AG04450 (cell line): ENCODE measurements at places on chromosomes 1 and 21.

GRCh38 chr1:222525951-222526350 is 22.0 kb downstream of the HHIPL2 start:
- no peak for DNase-seq

- no peak for DNase-seq
Measured at GRCh38 chr1:81617308-81617967, 183.3 kb upstream of the ADGRL2 start.

DNA sequence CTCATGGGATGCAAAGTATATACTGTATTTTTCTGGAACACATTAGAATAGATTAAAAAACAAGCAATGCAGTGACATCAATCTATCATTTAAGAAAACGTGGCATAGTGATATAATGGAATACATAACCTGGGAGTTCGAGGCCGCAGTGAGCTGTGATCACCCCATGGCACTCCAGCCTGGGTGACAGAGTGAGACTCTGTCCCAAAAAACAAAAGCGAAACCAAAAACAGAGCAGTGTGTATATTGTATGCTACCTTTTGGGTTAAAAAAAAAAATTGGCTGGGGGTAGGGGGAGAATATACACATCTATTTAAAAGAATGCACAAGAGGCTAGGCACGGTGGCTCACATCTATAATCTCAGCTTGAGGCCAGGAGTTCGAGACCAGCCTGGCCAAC is 13.5 kb downstream of the SLC2A1 start:
- no peak for DNase-seq

- DNase-seq: no peak
Measured at GRCh38 chr1:118555638-118556037, 370.6 kb upstream of the SPAG17 start.

DNA sequence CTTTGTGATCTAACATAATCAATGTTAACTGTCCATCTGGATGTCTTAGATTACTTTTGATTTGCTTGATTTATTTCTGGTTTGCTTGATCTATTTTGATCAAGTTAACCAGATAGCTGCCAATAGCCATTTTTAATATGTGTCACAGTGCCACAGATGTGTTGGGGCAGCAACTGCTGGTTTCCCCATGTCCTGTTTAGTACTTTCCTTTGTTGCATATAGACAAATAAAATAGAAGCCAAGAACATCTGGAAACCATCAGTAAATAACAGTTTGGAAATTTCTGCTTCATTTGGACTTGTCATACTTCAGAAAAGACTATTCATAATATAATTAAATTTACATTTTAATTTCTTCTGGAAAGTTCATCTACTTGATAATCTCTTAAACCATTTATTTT is 145.6 kb upstream of the C21orf91 start:
- DNase-seq: no peak

- no peak for DNase-seq
Measured at GRCh38 chr1:64363111-64363510, 106.8 kb upstream of the CACHD1 start.

- no peak for DNase-seq
Measured at GRCh38 chr1:209411491-209411929, 172.0 kb upstream of the CAMK1G start.

DNA sequence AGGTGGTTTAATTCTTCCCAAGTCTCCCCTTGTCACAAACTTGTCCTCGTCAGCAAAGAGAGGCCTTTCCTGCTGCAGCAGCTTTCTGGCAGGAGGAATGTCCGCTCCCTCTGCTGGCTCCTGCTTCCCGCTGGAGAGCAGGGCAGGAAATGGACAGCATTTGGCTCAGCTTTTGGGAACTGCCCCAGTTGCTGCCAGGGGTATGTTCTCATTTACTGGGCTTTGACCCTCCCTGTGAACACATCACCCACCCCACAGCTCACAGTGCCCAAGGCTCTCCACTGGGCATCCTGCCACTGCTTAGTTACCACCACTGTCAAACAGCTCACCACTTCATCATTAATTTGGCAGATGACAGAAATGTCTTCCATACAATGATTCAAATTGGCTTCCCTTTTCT is 75.4 kb downstream of the MRPL37 start:
- DNase-seq: no peak

DNA sequence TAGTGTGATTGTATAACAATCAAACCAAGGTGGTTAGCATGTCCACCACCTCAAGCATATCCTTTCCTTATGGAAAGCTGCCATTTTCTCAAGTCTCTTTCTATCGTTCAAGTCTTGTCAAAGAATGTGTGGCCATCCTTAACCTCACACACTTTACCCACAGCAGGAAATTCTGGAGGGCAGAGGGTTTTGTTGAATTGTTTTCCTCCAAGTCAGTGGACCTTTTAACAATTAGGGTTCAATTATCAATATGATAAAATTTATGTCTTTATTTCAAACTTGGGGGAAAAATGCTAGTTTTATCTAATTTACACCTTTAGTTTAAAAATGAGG is 14.2 kb upstream of the PTPRC start:
- DNase-seq: no peak

- DNase-seq: no peak
Measured at GRCh38 chr1:56797065-56797685, 22.0 kb downstream of the FYB2 start.

- DNase-seq: no peak
Measured at GRCh38 chr1:23895082-23895481, 18.1 kb downstream of the CNR2 start.

DNA sequence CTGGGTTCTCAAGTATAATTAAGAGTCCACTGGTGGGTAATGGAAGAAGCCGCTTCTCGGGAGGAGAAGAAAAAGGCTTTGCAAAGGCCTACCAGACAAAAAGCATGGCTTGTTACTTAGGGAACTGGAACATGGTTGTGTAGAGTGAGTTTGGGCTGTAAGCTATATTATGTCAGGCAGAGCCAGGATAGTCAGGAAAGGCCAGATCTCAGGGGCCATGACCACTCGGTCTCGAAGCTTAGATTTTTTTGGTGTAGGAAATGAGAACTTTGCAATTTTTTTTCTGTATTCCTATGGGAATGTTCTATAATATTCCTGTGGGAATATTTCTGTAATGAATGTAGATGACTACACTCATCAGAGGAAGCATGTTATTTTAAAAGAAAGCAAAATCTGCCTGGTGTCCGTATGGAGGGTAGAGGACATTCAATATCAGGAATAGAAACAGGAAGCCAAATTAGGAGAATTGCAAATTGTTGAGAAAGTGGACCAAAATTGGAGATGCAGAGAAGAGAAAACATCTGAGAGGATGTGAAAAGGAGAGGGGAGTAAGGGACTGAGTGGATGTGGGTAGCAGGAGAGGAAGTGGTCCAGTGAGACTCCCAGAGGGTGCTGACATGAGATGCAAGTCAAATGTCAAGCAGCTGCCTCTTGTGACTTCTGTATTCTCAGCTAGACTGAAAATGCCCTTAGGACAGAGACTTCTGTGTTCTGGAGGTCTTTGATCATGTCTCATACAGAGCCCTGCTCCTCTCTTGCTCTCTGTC is 45.2 kb upstream of the HAO2 start:
- DNase-seq: no peak

- DNase-seq: no peak
Measured at GRCh38 chr1:160024195-160024905, 7.4 kb downstream of the PIGM start.

GRCh38 chr1:110879758-110880606 is 7.0 kb downstream of the CD53 start:
- DNase-seq: no peak

DNA sequence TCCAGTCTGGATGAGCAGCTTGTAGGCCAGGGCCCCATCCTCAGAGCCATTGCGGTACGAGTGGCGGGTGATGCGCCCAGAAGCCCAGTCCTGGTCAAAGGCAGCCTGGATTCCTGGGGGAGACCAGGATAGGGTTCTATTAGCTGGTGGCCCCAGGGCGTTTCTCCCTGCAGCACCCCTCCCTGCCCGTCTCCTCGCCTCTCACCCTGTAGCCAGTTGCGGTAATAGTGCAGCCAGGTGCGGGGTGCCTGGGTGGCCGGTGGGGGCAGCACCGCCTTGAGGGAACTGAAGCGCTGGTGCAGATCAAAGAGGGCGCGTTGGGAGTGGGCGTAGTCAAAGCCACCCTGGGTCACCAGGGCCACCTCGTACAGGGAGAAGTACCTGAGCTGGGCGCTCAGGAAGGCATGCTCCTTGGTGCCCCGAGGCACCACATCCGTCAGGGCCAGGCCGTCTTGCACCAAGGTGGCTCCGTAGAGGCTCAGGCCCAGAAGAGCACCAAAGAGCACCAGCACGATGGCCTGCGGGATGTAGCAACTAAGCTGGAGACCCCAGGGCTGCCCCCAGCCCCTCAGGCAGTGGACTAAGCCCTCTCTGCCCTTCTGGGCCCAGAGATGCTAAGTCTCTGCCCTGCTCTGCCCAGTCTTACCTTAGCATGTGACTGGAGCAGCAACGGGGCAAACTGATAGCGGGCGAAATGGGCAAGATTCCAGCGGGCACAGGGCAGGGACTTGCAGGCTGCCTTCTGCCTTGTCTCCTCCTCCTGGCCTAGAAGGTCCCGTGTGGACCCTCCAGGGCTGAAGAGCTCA is 15.7 kb downstream of the PTCH2 start:
- DNase-seq: no peak

GRCh38 chr21:40049031-40049930 is 182.0 kb downstream of the PCP4 start:
- DNase-seq: no peak

DNA sequence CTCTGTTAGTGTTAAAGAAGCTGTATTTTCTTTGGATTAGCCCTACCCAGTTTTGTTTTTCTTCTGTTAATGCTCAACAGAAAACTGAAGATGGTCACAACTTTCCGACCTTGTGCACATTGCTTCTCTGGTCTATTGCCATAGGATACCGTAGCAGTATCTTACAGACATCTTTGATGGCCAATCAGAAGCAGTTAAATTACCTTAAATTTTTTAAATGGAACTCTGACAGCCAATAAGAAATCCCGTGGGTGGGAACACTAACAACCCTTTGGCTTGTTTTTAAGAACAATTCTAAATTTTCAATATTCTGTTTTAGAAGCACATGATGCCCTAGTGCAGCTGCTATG is 17.2 kb downstream of the NFYC start:
- DNase-seq: peak; percentile 70

DNA sequence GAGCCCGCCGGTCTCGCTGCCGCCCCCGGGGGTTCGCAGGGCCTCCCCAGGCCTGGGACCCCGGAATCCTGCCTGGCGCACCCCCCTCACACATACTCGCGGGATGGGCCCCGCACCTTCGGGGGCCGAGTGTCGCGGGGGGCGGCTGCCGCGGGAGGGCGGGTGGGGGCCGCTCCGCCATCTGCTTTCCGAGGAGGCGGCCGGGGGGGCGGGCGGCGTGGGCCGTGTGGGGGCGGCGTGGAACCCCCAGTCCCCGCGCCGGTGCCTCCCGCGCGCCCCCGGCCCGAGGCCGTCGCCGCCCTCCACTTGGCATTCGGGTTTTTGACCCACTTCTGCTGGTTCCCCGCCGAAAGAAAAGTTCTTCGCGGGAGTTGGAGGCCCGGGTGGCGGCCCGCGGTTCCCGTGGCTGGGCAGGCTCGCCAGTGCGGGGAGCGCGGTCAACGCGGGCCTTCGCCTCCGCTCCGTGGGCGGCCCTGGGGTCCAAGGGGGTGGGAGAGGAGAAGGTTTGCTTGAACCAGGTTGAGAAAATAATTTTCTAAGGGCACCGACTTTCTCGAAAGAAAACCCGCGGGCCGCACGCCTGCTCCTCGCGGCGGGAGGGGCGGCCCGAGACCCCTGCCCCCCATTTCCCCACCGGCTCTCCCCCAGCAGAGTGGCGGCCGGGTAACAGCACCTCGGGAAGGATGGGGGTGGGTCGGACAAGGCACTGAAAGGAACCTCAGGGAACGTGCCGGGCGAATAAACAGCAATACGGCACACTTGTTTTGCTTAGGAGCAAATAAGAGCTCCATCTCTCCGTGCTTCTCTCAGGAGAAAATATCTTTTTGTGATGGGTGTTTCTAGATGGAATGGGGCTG is 1.6 kb downstream of the PHF13 start:
- no peak for DNase-seq

- no peak for DNase-seq
Measured at GRCh38 chr1:93666613-93667384, 14.8 kb downstream of the BCAR3 start.

- no peak for DNase-seq
Measured at GRCh38 chr1:200281201-200281835, 128.5 kb downstream of the ZNF281 start.

GRCh38 chr1:43781574-43781973 is 74.2 kb downstream of the ST3GAL3 start:
- no peak for DNase-seq

- DNase-seq: no peak
Measured at GRCh38 chr1:41728403-41729202, 190.1 kb downstream of the HIVEP3 start.

DNA sequence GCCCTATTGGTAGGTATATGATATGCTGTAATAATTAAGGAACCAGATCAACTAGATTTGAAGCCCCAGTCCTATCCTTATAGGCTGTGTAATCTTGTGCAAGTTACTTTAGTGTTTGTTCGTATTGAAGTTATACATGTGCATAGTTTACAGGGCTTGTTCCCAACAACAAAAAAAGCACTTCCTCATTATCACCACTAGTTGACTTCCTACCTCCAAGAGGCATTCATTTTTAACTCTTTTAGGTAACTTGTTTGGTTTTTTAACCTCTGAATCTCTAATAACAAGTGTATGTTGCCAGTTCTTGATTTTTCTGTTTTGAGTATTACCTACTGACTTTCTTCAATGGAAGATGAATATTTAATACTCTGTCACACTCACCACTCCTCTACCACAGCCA is 71.9 kb downstream of the ST3GAL3 start:
- no peak for DNase-seq

DNA sequence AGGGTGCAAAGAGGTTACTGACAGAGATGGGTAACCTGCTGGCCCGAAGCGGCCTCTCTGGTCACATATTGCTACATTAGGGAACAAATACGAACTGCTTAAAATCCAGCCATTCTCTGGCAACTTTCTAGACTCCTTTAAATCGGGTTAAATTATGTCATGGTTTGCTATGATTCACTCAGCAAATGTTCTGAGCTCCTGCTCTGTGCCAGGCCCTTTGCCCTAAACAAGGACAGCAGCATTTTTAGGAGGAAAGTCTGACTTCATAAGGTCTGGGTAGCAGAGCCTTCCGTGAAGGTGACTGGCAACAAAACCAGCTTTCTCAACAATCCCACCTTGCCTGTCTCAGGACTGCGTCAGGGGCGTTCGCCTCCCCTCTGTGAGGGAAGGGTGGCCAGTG is 15.4 kb downstream of the ZP4 start:
- no peak for DNase-seq

DNA sequence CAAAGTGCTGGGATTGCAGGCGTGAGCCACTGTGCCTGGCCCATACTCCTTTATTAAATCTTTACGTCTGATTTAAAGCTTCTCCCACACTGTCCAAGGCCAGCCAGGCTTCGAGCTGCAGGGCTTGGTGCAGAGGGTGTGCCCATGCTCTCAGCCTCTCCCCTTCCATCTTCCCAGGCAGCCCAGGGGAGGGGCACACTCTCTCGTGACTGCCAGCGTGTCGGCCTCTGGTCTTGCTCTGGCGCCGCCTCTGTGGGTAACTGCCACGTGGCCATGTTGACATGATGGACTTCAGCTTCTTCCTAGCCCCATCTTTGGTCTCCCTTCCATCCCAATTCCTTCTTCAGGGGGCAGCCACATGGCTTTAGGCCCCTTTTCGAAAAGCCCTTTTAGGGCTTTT is 4.7 kb downstream of the GPR137B start:
- no peak for DNase-seq
